NCI-H2227 treated with DMSO at 0.1 percent for 48 hours (cell line): ENCODE measurements at places on chromosomes 1 and 21.
A peak's percentile ranks its signal among the peaks of the same experiment; 100 is the strongest.

DNA sequence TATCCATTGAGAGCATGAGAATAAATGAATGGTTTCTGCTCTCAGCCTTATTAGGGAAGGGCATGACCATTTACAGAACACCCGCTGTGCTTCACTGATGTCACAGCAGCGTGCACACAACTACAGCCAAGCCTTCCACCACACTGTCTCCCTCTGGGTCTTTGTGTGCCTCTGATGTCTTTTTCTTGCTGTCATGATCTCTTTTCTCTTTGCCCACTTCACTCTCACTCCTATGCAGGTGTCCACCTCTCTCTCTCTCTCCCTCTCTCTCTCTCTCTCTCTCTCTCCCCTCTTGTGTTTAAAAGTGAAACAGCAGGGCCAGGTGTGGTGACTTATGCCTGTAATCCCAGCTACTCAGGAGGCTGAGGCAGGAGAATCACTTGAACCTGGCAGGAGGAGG, 232.5 kb upstream of the JUN start:
- DNase-seq = no peak

DNA sequence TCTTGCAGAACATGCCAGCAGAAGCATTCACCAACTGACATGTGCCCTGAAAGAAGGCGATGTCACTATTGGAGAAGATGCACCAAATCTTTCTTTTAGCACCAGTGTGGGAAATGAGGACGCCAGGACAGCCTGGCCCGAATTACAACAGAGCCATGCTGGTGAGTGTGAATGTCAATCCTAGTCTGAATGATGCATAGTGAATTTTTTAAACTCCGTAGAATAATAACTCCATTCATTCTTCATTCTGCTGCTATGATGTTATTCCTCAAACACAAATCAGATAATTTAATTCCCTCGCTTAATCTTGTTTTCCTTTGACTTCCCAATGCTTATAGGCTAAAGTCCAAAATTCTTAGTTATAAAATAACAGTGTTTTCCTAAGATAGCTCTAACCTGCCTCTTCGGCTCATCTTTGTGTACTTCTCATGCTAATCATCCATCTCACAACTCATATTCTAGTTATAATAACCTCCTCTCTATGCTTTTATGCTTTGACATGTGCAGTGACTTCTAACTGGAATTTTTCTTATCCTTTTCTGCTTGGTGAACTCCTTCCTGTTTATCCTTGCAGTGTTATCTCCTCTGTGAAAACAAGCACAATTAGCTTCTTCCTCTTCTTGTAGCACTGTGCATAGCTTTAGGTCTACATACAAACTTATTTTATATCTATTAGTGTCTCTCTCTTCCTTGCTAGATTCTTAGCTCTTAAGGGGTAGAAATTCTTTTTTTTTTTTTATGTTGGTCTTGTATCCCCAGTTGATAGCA, 14.4 kb downstream of the SDCCAG8 start:
- no peak for DNase-seq

GRCh38 chr1:91541918-91542533, 41.4 kb downstream of the CDC7 start:
- DNase-seq = no peak

- no peak for DNase-seq
Measured at GRCh38 chr21:45991606-45992300, 10.2 kb downstream of the COL6A1 start.

DNA sequence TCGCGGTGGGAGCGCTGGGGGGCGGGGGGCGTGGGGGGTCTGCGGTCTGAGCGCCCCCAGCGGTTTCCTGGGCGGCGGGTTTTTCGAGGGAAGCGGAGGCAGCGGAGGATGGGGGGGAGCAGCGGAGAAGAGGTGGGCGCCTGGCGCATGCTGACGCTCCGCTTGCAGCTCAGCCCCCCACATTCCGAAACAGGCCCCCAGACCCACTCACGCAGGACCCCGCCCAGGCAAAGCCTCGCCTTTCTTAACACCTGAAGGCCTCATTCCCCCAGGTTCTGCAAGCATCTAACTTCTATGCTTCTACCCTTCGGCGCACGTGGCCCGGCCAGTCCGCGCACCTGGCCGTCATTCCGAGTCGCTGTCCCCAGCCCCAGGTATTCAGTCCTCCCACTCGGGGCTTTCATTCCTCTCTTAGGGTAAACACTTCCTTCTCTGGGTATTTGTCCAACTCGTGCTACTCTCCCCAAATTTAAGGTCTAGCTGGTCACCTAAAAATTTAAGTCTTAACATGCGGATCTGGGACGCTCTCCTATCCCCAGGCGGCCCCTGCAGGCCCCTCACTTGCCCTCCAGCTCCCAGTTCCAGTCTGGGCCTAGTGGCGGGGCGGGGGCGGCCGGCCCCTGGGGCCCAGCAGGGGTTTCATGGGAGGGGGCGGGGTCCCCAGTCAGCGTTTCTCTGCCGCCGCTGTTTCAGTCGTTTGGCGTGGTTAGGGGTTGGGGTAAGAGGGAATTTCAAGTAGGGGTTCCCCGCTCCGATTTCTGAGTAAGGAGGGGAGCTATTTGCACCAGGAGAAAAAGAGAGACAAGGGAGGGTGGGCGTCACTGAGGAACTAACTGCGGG, 2.8 kb upstream of the ZBTB7B start:
- peak; percentile 71 for DNase-seq

GRCh38 chr1:12014141-12014991, 4.9 kb upstream of the MIIP start:
- DNase-seq = no peak

DNA sequence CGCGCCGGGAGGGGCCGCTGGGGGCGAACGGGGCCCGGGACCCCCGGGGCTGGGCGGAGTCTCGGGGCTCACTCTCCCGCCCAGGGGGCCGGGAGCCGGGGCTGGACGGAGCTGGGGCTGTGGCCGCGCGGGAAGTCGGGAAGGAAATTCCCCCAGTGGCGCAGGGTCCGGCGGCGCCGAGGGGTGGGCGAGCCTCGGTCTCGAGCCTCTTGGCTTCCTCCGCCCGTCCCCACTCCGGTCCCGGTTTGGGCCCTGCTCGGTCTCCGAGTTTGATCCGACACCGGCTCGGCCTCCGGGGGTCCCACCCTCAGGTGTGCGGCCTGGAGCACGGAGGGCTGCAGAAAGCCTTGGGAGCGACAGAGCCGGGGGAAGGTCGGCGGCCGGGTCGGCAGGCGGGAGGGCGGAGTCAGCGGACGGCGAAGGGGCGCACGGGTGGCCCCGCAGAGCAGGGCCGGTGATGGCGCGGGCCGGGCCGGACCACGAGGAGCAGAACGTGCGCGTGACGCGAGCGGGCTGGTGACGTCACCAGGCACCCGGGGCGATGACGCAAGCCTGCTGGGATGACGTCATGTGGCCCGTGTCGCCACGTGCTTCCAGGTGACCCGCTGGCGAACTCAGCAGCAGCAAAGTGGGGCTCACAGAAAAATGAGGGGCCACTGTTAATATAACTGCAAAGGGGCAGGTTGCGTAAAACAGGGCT, 610 bp upstream of the HES4 start:
- DNase-seq = peak; percentile 79

DNA sequence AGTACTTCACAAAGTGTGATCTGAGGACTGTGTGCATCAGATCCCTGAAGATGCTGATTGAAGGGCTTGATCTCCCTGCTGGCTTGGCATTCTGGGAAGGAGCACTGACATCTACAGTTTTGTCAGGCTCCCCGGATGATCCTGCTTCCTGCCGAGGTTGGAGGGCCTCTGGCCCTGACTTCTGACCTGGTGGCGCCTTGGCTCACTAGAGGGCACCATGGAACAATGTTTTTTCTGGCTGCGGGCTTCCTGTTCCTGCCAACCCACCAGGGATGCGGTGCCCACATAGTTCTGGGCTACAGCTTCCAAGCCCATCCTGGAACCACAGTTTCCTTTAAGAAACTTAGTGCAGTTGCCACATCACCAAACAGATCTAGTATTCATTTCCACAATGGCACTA, 38.8 kb upstream of the RASAL2 start:
- no peak for DNase-seq

- peak; percentile 3 for DNase-seq
Measured at GRCh38 chr1:242877229-242877628, 352.7 kb upstream of the PLD5 start.

- no peak for DNase-seq
Measured at GRCh38 chr1:214898161-214898560, 184.4 kb upstream of the KCNK2 start.

DNA sequence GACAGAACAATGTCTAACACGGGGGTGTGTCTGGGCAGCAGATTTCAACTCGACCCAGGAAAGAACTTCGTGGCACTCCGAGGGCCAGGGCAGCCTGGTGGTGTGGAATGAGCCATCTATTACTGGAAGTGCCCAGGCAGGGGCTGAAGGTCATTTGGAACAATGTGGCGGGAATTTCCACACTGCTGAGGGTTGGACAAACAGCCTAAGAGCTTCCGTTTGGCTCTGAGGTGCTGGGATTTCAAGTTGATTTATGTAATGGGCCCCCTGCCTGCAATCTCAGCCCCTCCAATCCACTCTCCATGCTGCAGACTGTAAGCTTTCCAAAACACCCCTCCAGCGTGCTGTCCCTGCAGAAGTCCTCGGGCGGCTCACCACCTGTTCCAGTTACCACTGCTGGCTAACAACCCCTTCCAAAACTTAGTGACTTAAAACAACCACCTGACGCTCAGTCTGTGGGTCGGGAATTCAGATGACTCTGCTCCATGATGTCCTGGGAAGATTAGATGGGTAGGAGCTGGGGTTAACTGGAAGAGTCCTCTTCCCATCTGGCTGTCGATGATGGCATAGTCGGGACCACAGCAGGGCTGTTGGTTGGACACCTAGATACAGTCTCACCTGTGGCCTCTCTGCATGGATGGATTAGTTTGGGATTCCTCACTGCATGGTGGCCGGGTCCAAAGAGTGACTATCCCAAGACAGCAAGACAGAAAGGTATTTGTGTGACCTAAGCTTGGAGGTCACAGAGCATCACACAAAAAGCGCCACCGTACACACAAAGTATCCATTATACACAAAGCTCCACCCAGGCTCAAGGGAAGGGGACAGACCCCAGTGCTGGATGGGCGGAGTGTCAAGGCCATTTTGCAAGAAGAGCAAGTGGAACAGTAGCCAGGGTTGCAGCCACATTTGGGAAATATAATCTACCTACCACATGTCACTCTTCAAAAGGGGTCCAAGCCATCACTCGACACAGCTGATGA, 89.7 kb upstream of the IFFO2 start:
- no peak for DNase-seq

GRCh38 chr1:209962388-209962787, 24.4 kb downstream of the SYT14 start:
- DNase-seq = no peak

- DNase-seq = peak; percentile 20
Measured at GRCh38 chr1:220733086-220733601, 15.0 kb upstream of the MTARC2 start.

DNA sequence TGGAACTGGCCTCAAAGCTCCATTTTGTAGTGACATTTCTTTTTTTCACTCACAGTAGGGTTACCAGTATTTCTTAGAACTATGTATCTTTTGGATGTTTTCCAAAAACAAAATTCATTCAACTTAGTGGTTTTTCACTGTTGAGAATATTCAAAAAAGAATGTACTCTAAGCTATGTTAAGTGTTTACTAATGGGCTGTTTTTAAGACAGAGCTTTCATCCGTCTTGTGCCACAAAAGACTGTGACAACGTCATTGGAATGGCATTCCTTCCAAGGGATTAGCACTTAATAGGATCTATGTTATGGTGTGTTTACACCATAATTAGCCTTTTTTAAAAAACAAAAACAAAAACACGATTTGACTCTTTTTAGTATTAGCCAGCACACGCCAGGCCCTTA, 66.8 kb downstream of the TTC3 start:
- no peak for DNase-seq

- no peak for DNase-seq
Measured at GRCh38 chr21:35394049-35394448, 344.9 kb upstream of the RUNX1 start.

- DNase-seq = no peak
Measured at GRCh38 chr1:115814685-115815398, 26.1 kb downstream of the NHLH2 start.

DNA sequence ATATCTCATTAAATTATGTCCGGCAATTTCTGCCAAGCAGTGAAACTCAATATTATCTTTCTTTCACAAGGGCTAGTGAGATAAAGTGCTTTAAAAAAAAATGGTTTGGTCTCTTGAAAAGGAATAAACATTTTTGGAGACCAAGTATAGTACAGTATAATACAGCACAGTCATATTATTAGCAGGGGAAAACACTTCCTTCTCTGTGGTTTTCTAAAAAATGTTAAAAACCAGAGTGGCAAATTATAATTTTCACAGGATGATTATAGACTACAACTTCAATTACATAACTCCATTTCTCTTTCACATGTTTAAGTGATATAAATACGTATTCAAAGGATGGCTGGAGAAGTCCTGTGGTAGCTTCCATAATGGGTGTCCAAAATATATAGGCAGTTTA, 170.3 kb upstream of the DMRTA2 start:
- DNase-seq = peak; percentile 64

GRCh38 chr1:116453906-116454305, 80.9 kb downstream of the ATP1A1 start:
- DNase-seq = no peak

DNA sequence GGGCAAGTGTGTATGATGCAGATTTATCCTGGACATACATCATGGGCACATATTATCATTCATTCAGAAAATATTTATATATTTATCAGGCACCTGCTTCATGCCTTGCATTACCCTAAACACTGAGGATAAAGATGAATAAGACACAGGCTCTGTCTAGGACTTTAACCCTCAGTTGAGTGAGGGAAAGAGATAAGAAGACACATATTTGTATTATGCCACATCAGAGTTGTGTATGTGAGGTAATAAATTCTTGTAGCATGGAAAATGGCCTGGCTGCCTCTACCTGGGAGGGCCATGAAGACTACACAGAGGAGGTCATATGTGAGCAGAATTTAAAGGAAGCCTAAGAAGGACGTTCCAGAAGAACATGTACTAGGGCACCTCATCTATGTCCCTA, 275.8 kb upstream of the ST6GALNAC5 start:
- DNase-seq = no peak

DNA sequence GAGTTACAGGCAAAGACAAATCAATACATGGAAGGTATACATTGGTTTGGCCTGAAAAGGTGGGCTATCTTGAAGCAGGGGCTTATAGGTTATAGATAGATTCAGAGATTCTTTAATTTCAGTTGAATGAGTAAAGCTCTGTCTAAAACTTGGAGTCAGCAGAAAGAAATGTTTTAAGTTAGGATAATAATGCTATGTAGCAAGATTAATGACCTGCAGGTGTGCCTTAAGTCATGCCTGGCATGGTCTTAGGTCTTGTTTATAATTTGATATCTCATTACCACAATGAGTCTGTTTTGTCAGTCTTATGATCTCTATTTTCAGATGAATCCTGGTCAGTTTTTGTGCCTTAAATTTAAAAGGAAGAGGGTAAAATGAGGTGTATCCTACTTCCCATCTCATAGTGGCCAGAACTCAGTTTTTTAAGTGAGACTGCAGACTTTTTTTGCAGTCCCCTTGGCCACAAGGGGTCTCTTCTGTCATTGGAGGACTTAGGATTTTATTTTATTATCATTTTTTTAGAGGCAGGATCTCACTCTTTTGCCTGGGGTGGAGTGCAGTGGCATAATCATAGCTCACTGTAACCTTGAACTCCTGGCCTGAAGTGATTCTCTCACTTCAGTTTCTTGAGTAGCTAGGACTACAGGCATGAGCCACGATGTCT, 21.3 kb upstream of the PGBD2 start:
- DNase-seq = no peak

GRCh38 chr1:170617591-170618330, 46.2 kb upstream of the PRRX1 start:
- no peak for DNase-seq
